ENCODE measurements at places on chromosomes 3 and 15. TPM values are rescaled to one million over a fixed set of nuclear protein-coding genes. Genes with fewer than 3 reads are reported as not detected.
A peak's percentile ranks its signal among the peaks of the same experiment; 100 is the strongest.

Gene CCR9
- 0.49 TPM for polyA plus RNA-seq

Gene PLSCR5
- not detected for polyA plus RNA-seq

Gene UBXN7
- polyA plus RNA-seq = 27.3 TPM

Gene HYAL1
- polyA plus RNA-seq = not detected

Gene ZIC4
- polyA plus RNA-seq = not detected

Gene JMJD7
- 20.8 TPM for polyA plus RNA-seq

- peaks cover 12% of the 10 kb centered on the region for H3K27me3 ChIP-seq
- no peaks in the 10 kb centered on the region for H3K36me3 ChIP-seq
- H3K4me1 ChIP-seq = peaks cover 2% of the 10 kb centered on the region
- peak; percentile 64 for DNase-seq
- no peak overlapping the region for H3K4me3 ChIP-seq
Measured at GRCh38 chr3:124688581-124689454, 41.4 kb upstream of the UMPS start.

DNA sequence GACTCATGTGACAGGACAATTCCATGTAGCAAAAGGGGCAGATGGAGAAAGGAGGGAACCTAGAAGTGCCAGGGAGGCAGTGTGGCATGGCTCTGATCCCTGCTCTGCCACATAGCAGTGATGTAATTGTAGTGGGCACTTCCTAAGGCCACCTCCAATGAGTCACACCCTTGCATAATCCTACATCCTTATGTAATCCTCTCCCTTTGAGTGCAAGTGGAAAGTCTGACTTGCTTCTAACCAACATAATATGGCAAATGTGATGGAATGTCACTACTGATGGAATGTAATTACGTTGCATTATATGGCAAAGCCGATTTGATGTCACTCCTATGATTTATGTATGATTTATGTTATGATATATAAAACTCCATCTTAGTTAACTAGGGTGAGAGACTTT, 72.9 kb upstream of the ATP2C1 start:
- H3K27ac ChIP-seq = no peak overlapping the region
- peaks cover 3% of the 10 kb centered on the region for H3K27me3 ChIP-seq
- no peaks in the 10 kb centered on the region for H3K36me3 ChIP-seq
- no peak for DNase-seq
- H3K4me1 ChIP-seq = no peaks in the 10 kb centered on the region

DNA sequence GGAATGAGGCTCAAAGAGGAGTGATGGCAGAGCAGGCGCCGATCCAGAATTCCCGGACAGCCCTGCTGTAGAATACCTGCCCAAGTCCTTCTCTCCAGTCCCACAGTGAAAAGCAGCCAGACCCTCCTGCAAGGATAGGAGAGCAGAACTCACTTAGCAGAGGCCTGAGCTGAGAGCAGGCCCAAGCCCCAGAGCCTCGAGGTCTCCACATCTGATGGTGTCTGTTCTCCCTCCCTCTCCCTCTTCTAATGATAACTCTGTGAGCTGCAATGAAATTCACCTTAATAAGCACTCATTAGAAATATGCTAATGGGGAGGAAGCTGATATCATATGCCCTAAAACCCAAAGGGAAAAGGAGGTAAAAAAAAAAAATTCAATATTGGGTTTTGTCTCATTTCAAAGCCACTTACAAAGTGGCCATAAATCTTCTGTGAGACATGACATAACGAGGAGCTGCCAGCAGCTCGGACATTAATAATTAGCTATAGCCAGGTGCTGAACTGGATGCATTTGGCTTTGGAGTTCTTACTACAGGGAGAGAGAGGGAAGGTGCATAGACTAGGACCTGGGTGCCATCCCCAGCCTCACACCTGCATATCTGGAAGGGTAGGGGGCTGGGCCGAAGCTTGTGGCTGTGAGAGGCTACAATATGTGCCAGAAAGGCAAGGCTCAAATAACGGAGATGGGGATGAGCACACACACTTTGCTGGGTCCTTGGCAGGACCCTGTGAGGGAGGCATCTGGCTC, 108.4 kb downstream of the MEGF11 start:
- no peak overlapping the region for H3K27ac ChIP-seq
- peaks cover 3% of the 10 kb centered on the region for H3K27me3 ChIP-seq
- no peak overlapping the region for H3K4me3 ChIP-seq

- H3K36me3 ChIP-seq = peaks cover 6% of the 10 kb centered on the region
- H3K4me3 ChIP-seq = peak overlapping the region; percentile 7
- peak overlapping the region; percentile 76 for H3K27ac ChIP-seq
- no peaks in the 10 kb centered on the region for H3K27me3 ChIP-seq
- H3K4me1 ChIP-seq = peaks cover 25% of the 10 kb centered on the region
Measured at GRCh38 chr15:94287794-94288246, 56.5 kb downstream of the MCTP2 start.

- no peak for DNase-seq
- peaks cover 17% of the 10 kb centered on the region for H3K4me1 ChIP-seq
- H3K4me3 ChIP-seq = no peak overlapping the region
- H3K27me3 ChIP-seq = no peaks in the 10 kb centered on the region
Measured at GRCh38 chr3:195249858-195250464, 21.0 kb downstream of the XXYLT1 start.

- peaks cover 30% of the 10 kb centered on the region for H3K4me1 ChIP-seq
- no peaks in the 10 kb centered on the region for H3K27me3 ChIP-seq
- DNase-seq = no peak
- H3K36me3 ChIP-seq = peaks cover 31% of the 10 kb centered on the region
Measured at GRCh38 chr3:150411546-150411945, 3.4 kb downstream of the TSC22D2 start.

DNA sequence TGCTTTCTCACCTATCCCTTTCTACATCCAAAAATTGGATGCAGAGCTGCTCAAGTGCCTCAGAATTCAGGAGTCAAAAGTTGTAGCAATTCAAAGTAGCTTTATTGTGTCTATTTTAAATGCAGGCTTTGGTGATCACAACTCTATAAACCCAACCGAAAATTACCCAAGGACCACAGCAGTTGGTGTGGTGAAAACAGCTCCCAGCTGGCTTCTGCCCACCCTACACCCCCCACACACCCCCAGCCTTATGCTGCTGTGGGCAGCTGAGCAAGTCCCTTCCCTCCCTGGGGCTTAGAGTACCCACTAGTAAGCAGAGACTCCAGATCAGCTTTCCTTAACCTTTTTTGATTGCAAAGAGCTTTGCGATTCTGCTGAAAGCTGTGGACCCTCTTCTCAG, 5.8 kb upstream of the HES1 start:
- no peak for DNase-seq
- H3K27me3 ChIP-seq = peaks cover 43% of the 10 kb centered on the region
- peaks cover 40% of the 10 kb centered on the region for H3K4me1 ChIP-seq
- no peak overlapping the region for H3K27ac ChIP-seq
- H3K36me3 ChIP-seq = peaks cover 2% of the 10 kb centered on the region

DNA sequence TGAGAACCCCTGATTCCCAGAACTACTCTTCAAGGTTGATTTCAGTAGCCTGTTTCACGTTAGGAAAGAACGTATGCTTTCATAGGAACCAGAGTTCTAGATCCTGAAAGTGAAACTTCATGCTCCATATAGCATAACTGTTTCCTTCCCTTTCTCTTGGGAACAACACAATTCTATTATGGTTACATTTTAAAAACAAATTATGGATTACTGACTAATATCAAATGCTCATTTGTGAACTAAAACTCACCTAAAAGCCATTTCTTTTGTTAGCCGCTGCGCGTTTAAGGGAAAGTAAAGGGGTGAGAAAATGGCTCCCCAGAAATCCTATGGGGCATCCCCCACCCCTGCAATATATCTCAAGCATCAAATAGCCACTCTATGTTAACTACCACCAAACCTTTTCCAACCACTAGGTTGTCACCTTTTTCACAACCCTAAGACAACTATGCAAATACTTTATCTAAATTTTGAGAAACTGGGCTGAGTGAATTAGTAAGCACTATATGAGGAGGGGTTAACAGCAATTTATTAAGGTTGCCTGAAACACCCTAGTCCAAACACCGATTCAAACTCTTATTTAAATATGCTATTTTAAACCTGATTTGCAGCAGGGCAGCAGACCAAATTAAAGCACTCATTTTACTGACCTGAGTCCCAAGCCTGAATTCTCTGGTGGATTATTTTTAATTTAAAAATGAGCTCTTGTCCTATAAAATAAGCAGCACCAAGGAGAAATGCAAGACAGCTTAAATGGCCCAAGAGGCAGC, 2.4 kb downstream of the SIAH2 start:
- H3K27me3 ChIP-seq = no peaks in the 10 kb centered on the region
- H3K4me3 ChIP-seq = peak overlapping the region; percentile 92
- DNase-seq = no peak

- no peaks in the 10 kb centered on the region for H3K36me3 ChIP-seq
- H3K4me3 ChIP-seq = no peak overlapping the region
- peaks cover 15% of the 10 kb centered on the region for H3K27me3 ChIP-seq
- peaks cover 2% of the 10 kb centered on the region for H3K4me1 ChIP-seq
Measured at GRCh38 chr15:26103002-26103404, 239.9 kb upstream of the ATP10A start.

GRCh38 chr3:111979434-111980038, 710 bp downstream of the ABHD10 start:
- H3K27ac ChIP-seq = peak overlapping the region; percentile 96
- peaks cover 54% of the 10 kb centered on the region for H3K4me1 ChIP-seq
- H3K36me3 ChIP-seq = no peaks in the 10 kb centered on the region

GRCh38 chr3:110969229-110970211, 102.1 kb upstream of the NECTIN3 start:
- no peak overlapping the region for H3K4me3 ChIP-seq
- H3K4me1 ChIP-seq = no peaks in the 10 kb centered on the region
- DNase-seq = no peak
- peaks cover 22% of the 10 kb centered on the region for H3K36me3 ChIP-seq

- no peak overlapping the region for H3K4me3 ChIP-seq
- peaks cover 7% of the 10 kb centered on the region for H3K4me1 ChIP-seq
- no peaks in the 10 kb centered on the region for H3K27me3 ChIP-seq
- no peaks in the 10 kb centered on the region for H3K36me3 ChIP-seq
- H3K27ac ChIP-seq = no peak overlapping the region
- no peak for DNase-seq
Measured at GRCh38 chr3:153295901-153296300, 133.9 kb downstream of the RAP2B start.

DNA sequence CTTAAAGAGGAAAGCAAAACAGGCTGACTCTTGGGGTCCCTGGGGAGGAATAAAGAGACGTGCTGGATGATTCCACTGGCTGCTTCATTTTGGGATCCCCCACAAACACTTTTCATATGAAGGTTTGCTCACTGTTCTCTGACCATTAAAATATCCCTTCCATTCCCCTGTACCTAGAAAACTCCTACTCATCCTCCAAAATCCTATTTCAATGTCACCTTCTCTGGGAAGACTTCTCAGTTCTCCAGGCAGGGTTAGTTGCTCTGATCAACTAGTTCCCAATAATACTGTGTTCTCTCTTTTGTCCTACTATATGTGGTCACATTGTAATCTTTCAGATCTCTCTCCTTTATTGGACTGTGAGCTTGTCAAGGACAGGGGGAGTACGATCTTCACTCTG, 19.0 kb downstream of the LARP6 start:
- no peaks in the 10 kb centered on the region for H3K36me3 ChIP-seq
- no peak overlapping the region for H3K27ac ChIP-seq
- H3K4me1 ChIP-seq = no peaks in the 10 kb centered on the region
- H3K4me3 ChIP-seq = no peak overlapping the region

DNA sequence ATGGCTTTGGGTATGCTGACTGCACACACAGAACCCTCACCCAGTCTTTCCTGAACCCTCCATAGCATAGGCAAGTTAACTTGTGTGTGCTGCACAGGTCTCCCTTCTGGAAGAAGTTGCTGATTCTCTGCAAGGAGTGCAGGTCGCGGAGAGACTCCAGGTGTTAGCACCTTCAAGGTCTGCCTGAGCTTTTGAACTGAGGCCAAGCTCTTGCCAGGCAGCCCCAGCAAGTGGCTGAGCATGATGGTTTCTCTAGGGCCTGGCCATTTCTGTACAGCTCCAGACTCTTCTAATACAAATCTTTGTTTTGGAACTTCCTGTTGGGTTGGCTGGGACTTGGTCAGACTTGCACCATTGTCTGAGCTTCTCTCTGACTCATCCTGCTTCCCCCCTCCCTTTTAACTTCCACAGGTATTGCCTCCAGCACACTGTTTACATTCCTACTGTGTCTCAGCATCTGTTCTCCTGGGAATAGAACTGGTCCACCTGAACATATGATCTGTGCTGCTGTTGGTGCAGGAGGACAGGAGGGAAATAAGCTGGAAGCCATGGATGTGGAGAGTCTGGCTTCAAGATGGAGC, 53.3 kb downstream of the KY start:
- H3K4me3 ChIP-seq = no peak overlapping the region
- no peak for DNase-seq
- H3K27me3 ChIP-seq = peaks cover 6% of the 10 kb centered on the region
- peaks cover 3% of the 10 kb centered on the region for H3K4me1 ChIP-seq
- no peaks in the 10 kb centered on the region for H3K36me3 ChIP-seq

DNA sequence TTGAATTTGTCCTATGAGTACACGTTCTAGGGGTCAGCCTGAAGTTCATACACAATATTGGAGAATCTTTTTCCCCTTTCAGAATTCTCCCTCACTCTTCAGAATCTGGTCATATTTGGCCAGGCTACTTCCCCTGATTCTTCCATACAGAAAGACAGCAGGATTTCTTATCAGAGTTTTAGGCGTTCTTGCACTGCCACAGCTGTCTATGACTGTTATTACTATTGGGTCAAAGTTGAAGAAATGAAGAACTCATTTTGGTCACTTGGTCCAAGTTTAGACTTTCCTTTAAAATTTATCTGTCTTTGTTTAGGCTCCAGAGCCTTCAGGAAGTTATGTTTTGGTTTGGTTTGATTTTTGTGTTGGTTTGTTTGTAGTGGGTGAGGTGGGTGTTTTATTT, 12.0 kb downstream of the TEX55 start:
- H3K27me3 ChIP-seq = peaks cover 13% of the 10 kb centered on the region
- no peak for DNase-seq
- H3K4me3 ChIP-seq = no peak overlapping the region
- peaks cover 3% of the 10 kb centered on the region for H3K36me3 ChIP-seq
- no peak overlapping the region for H3K27ac ChIP-seq

- H3K27me3 ChIP-seq = peaks cover 12% of the 10 kb centered on the region
- H3K4me3 ChIP-seq = no peak overlapping the region
- peak overlapping the region; percentile 1 for H3K27ac ChIP-seq
Measured at GRCh38 chr3:13749063-13749764, 130.7 kb downstream of the WNT7A start.

GRCh38 chr3:64648927-64649906, 38.6 kb downstream of the ADAMTS9 start:
- DNase-seq = no peak
- H3K4me3 ChIP-seq = no peak overlapping the region
- no peaks in the 10 kb centered on the region for H3K4me1 ChIP-seq
- H3K27ac ChIP-seq = no peak overlapping the region
- no peaks in the 10 kb centered on the region for H3K27me3 ChIP-seq

DNA sequence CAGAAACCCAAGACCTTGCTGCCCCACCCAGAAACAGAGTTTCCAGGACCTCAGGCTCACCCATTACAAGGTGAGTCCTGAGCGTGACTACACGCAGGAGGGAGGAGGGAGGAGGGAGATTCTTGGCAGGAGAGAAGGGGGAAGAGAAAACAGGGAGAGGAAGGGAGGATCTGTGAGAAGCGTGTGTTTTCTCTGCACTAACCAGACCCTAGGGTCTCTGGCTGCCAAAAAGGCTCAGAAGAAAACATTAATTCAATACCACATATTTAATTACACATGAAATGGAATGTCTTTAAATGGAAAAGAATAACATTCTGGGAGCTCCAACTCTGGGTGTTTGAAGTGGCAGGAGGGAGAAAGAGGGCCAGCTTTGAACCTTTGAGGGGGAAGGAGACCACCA, 309.0 kb downstream of the NTRK3 start:
- H3K27ac ChIP-seq = no peak overlapping the region
- H3K4me3 ChIP-seq = no peak overlapping the region
- DNase-seq = no peak
- no peaks in the 10 kb centered on the region for H3K27me3 ChIP-seq
- no peaks in the 10 kb centered on the region for H3K4me1 ChIP-seq

GRCh38 chr3:4351872-4352271, 48.7 kb downstream of the SETMAR start:
- no peak for DNase-seq
- H3K27ac ChIP-seq = no peak overlapping the region
- no peak overlapping the region for H3K4me3 ChIP-seq

Measured in naive thymus-derived CD8-positive, alpha-beta T cell (primary cell).